ENCODE measurements at places on chromosomes 2 and 18. TPM values are rescaled to one million over a fixed set of nuclear protein-coding genes. Genes with fewer than 3 reads are reported as not detected.

POTEJ gene
- total RNA-seq: 0.06 TPM

ZNF519 gene
- total RNA-seq: 5.0 TPM

NEU2 gene
- total RNA-seq: not detected

EFHD1 gene
- total RNA-seq: 0.95 TPM

MC5R gene
- not detected for total RNA-seq
